ENCODE measurements at places on chromosomes 12 and 14.

GRCh38 chr12:47887529-47887928, 17.3 kb downstream of the VDR start:
- DNase-seq = no peak

DNA sequence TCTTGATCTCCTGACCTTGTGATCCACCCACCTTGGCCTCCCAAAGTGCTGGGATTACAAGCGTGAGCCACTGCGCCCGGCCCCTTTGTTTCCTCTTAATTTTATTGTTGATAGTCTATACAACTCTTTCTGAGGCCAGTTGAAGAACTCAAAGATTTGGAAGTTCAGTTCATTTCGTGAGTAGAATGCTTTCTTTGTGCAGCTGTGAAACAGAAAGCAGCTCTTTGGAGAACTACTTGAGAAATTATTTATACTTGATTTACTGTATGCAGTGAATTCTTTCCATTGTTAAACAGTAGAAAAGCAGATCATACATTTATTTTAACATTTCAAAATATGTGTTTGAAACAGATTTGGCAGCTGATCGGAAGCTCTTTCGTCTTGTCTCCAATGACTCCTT, 69.3 kb downstream of the PCNX1 start:
- no peak for DNase-seq

GRCh38 chr12:109134186-109134917, 18.0 kb downstream of the ACACB start:
- no peak for DNase-seq

DNA sequence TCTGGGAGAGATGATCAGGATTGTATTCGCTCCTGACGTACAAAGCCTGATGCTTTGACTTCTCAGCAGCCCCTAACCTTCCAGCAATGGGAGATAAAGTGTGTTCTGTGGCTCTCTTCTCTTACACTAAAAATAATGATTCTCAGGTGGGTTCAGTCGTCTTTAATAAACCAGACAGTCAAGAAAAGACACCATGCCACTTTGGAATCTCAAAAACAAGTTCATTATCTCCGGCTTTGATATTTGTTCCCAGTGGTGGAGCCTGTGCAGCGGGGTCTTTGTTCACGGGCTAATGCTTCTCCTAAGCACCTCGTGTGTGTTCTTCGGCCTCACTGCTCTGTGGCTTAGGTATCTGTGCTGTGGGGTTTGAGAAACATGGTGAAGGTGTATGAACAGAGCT, 1.6 kb downstream of the ACVR1B start:
- no peak for DNase-seq

- DNase-seq = no peak
Measured at GRCh38 chr12:112836736-112837628, 45.4 kb downstream of the RPH3A start.

DNA sequence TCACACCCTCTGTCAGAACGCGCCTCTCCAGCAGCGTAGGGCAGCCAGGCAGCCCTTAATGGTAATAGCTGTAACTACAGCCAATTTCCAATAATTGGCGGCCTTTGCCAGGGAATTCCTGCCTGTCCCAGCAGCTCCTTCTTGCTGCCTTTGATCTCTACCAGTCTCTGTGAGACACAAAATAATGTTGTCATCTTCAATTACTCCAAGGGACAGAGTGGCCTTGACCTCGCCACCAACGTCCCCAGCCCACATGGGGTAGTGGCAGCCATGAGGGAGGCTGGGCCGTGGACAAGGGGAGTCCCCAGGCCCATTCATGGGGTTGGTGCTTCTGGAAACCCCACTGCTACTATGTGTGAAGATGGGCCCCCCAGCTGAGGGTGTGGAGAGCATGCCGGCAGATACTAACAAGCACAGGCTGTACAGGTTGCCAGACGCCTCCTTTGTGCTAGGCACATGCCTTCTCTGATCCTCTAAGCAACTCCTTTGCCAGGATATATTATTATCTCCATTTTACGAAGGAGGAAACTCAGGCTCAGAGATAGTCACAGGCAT, 17.4 kb upstream of the CLMN start:
- no peak for DNase-seq

- DNase-seq = no peak
Measured at GRCh38 chr12:65823513-65824375, 539 bp upstream of the HMGA2 start.

- no peak for DNase-seq
Measured at GRCh38 chr14:24297190-24297964, 2.2 kb downstream of the DHRS1 start.

DNA sequence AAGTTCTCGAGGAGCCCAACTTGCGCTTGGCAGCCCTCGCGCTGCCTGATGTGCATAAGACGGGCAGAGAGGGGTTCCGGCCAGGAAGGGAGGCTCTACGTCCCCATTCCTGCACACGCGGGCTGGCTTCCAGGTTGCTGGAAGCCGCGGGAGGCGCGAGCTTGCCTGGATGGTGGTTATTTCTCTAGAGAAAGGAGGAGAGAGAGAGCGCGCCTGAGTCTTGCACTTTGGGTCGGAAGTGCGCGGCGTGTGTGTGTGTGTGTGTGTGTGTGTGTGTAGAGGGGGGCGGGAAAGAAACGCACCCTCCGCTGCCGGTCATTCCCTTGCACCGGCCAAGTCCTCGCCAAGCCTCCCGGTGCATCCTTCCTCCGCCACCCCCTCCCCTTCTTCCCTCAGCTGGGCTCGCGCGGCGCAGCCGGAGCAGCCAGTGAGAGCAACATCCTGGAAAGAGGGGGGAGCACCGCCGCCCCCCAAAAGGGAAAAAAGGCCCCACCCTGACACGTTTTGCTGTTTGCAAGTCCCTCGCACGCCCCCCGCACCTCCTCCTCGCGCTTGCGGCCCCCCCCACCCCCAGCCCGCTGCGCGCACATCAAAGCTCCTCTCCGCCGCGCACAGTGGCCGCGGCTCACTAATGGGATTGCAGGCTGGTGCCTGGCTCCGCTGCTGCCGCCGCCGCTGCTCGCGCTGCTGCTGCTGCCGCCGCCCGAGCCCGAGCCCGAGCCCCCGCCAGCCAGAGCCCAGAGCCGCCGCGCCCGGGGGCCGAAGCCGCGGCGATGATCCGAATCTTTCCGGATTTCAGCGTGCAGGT, 4.4 kb upstream of the NPAS3 start:
- no peak for DNase-seq

Measured in inflammatory macrophage treated with lipopolysaccharide for 1 hour (primary cell).